ENCODE measurements at places on chromosomes 12 and 14.

- no peak for DNase-seq
Measured at GRCh38 chr12:3594966-3595365, 104.0 kb downstream of the PRMT8 start.

DNA sequence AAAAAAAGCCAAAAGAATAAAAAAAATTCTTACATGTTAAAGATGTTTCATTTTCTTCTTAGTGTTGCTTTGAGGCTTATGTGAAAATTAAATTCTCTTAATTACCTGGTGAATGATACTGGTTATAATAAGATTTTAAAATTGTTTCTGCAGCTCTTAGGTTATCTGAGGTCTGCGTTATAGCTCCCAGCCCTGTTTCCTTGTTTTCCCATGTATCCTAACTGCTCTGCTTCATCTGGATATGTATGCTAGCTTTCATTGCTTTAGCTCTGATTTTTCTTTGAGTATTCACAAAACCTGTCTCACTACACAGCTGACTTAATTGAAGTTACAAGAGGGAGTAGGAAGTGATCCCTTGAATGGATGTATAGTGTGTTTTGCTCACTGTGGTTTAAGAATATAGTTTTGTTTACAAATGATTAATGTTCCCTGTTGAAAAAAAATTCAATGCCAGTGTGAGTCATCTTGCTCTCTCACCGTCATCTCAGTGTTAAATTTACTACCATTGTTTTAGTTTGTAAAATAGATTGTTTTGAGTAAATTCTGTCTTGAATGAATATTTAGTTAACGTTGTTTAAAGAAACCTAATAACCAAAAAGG lies 26.8 kb downstream of the CPSF6 start:
- peak; percentile 15 for DNase-seq

GRCh38 chr14:54447231-54447692 lies 6.1 kb upstream of the CNIH1 start:
- DNase-seq: no peak

GRCh38 chr12:47920913-47921312 lies 16.1 kb upstream of the VDR start:
- no peak for DNase-seq

GRCh38 chr14:101961011-101961721 lies 3.2 kb upstream of the DYNC1H1 start:
- DNase-seq: peak; percentile 75

DNA sequence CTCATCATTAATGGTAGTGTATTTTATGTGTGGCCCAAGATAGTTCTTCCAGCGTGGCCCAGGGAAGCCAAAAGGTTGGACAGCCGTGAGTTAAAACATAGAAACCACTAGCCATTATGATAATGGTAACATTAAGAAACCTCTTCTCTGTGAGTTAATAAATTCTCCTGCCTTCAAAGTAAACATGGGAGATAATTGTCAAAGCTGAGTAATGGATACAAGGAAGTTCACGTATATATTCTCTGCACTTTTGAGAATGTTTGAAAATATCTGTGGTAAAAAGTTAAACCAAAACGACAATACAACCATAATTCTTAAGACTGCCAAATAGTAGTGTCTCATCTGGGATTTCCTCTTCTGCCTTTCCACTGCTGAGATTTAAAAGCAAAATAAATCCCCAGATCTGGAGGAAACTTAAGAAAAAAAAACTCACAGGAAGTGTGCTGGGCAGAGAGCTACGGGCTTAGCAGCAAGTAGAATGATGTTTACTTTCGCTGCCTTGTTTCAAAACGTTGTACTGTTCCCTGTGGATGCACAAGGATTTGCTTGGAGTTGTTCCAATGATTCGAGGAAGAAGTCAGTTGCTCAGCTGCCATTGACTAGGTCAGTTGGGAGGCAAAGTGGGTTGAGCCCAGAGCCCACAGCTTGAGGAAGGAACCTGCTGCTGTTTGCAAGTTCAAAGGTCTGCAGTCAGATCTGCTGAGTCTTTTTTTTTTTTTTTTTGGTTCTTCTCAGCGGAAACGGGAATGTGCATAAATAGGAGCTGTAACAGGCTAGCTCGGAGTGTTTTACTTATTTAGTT lies 1.7 kb downstream of the TPCN1 start:
- peak; percentile 73 for DNase-seq
